Activated T-cell treated with anti-CD3 and anti-CD28 coated beads, Interleukin-2, amount 50 U/mL, for 72 hours (primary cell): ENCODE measurements at places on chromosomes 4 and X. TPM values are rescaled to one million over a fixed set of nuclear protein-coding genes. Genes with fewer than 3 reads are reported as not detected.

Gene NSG1
- 3.2 TPM for total RNA-seq

Gene TREX2
- total RNA-seq, result 2.7 TPM

Gene STOX2
- not detected for total RNA-seq

Gene PCSK1N
- total RNA-seq, result 2.8 TPM

Gene SOWAHD
- 0.50 TPM for total RNA-seq

Gene HTRA3
- total RNA-seq, result not detected

Gene ADGRA3
- 13.9 TPM for total RNA-seq

Gene SSX2B
- not detected for total RNA-seq

Gene MTMR8
- 5.0 TPM for total RNA-seq

Gene NAP1L3
- total RNA-seq, result 3.6 TPM

Gene SLC39A8
- total RNA-seq, result 58.7 TPM

Gene LGI2
- not detected for total RNA-seq

Gene MAGEA2
- not detected for total RNA-seq

Gene CLNK
- 0.55 TPM for total RNA-seq

Gene CXCL10
- total RNA-seq, result 0.62 TPM

Gene RPS3A
- total RNA-seq, result 2,707 TPM

Gene GDPD2
- 0.12 TPM for total RNA-seq

Gene AFF2
- 1.4 TPM for total RNA-seq
